ENCODE measurements at places on chromosomes 11 and 22.

GRCh38 chr11:100941033-100941432 lies 188.6 kb downstream of the PGR start:
- DNase-seq: no peak

DNA sequence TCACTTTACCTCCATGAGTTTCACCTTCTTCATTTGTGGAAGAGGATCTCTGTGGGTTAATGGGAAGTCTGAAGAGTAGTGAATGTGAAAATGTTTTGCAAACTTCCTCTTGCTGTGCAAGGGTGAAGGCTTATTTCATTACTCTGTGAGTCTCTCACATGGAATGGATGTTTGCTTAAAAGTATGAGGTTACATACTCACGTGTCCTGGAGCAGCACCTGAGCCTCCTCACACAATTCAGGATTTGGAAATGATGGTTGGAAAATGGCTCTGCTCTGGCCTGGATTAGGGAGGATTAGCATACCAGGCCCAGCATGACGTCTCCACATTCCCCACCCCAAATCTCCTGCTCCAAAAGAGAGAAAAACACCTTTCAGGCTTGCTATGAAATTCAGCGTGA lies 4.8 kb downstream of the GRAMD1B start:
- no peak for DNase-seq

GRCh38 chr11:502288-503178 lies 4.5 kb downstream of the RNH1 start:
- no peak for DNase-seq

GRCh38 chr22:40512426-40513136 lies 123.9 kb downstream of the MRTFA start:
- DNase-seq: no peak

GRCh38 chr11:2307501-2308331 lies 5.9 kb downstream of the TSPAN32 start:
- no peak for DNase-seq

- DNase-seq: no peak
Observed at GRCh38 chr11:109902764-109903433, 190.3 kb upstream of the ZC3H12C start.

DNA sequence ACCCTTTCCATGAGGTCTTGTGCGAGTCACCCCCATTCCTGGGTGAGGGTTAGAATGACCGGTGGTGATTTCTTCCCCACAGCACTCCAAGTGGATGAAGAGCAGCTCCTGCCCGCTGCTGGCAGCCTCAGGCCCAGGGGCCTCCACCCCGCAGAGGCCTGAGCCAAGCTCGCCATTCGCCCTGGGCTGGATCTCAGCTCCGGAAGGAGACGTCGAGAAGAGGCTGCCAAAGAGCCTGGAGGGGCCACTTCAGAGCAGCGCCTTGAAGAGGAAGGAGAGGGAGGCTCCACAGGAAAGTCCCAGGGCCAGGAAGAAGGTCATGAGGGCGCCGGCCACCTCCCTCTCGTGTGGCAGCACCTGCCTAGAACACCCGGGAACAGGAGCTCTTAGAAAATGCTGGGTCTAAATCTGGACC lies 8.4 kb downstream of the SLC29A2 start:
- no peak for DNase-seq
